Osteocyte (in vitro differentiated cells): ENCODE measurements at places on chromosomes 16 and 17.

DNA sequence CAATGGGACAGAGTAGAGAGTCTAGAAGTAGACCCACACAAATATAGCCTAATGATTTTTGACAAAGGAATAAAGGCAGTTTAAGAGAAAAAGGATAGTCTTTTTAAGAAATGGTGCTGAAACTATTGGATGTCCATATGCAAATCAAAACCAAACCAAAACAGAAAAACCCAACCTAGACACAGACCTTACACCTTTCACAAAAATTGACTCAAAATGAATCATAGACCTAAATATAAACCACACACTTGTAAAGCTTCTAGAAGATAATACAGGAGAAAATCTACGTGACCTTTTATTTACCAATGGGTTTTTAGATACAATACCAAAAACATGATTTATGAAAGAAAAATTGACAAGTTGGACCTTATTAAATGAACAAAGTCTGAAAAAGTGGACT is 66.4 kb upstream of the MPHOSPH6 start:
- H3K36me3 ChIP-seq: no peaks in the 10 kb centered on the region

DNA sequence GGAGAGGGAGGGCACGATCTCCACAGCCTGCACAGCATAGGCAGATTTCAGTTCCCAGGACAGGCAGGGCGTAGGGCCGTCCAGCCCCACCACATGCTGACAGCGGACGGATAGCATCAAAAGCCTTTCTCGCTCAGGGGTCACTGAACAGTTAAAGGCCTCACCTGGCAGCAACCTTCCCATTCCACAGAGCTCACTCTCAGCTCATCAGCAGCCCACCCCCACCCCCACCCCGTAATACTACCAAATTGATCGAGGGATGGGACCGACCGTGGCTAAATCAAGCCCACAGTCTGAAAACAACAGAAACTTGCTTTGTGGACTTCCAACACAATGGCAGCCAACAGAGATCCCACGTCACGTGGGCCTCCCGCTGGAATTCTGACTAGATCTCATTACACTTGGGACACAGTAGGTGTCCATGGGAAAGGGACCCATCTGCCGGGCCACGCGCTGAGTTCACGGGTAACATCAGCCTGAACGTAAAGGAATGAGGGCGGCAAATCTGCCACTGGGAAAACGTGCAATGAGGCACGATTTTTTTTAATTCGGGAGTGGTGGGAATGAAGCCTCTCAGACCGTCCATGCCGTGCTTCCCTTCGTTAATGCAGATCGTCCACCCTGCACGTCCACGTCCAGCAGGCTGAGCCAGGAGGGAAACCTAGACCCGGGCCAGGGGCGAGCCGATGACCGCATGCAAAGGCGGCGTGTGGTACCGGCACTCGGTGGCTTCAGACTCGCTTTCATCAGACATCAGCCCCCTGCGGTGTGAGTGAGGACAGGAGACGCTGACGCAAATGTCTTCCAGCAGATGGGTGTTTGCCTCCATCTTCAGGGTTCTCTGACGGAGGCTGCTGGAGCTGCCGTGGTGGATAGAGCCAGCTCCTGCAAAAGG is 92.1 kb downstream of the TBC1D16 start:
- DNase-seq: no peak
- H3K4me3 ChIP-seq: no peak overlapping the region
- peaks cover 2% of the 10 kb centered on the region for H3K4me1 ChIP-seq
- peaks cover 30% of the 10 kb centered on the region for H3K36me3 ChIP-seq

- H3K27me3 ChIP-seq: no peaks in the 10 kb centered on the region
- H3K27ac ChIP-seq: peak overlapping the region; percentile 89
- peak overlapping the region; percentile 87 for H3K4me3 ChIP-seq
- peak; percentile 83 for DNase-seq
These were observed 471 bp downstream of the PARD6A start for GRCh38 chr16:67661101-67661761.

GRCh38 chr16:53865494-53865863 is 161.5 kb downstream of the FTO start:
- no peaks in the 10 kb centered on the region for H3K27me3 ChIP-seq
- peaks cover 25% of the 10 kb centered on the region for H3K4me1 ChIP-seq
- H3K4me3 ChIP-seq: no peak overlapping the region

DNA sequence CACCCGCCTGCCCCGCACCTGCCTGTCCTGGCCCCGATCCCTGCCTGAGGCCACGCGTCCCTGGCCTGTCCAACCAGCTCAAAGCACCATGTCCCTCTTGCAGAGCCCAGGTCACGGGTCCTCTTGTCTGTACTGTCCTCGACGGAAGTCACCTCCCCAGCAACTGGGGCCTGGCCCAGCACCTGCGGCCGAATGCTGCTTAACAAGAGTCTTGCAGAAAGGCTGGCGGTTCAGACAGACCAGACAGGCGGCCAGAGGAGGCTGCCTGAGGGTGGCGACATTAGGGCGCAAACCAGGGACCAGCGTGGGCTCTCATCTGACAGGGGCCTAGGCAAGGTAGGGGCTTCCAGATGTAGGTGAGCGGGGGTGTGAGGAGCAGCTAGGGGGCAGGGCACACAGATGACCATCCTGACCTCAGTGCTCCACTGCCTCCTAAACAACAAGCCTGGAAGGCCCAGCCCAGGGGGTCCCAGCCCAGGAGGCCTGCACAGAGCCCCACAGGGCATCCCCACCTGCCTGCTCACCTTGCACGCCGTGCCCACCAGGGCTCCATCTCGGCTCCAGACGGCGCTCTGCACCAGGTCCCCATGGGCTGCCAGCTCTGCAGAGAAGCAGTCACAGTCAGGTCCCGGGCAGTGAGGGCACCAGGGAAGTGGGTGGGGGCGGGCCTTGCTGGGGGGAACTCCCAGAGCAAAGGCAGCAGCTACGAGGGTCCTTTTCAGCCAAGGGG is 11.3 kb downstream of the CORO7 start:
- H3K27me3 ChIP-seq: no peaks in the 10 kb centered on the region
- H3K4me1 ChIP-seq: peaks cover 4% of the 10 kb centered on the region
- peaks cover 17% of the 10 kb centered on the region for H3K36me3 ChIP-seq
- DNase-seq: no peak

GRCh38 chr17:40791787-40792436 is 7.8 kb downstream of the KRT28 start:
- peaks cover 54% of the 10 kb centered on the region for H3K27me3 ChIP-seq
- H3K27ac ChIP-seq: no peak overlapping the region
- no peaks in the 10 kb centered on the region for H3K36me3 ChIP-seq
- no peak for DNase-seq
- H3K4me1 ChIP-seq: peaks cover 3% of the 10 kb centered on the region
- H3K4me3 ChIP-seq: no peak overlapping the region

DNA sequence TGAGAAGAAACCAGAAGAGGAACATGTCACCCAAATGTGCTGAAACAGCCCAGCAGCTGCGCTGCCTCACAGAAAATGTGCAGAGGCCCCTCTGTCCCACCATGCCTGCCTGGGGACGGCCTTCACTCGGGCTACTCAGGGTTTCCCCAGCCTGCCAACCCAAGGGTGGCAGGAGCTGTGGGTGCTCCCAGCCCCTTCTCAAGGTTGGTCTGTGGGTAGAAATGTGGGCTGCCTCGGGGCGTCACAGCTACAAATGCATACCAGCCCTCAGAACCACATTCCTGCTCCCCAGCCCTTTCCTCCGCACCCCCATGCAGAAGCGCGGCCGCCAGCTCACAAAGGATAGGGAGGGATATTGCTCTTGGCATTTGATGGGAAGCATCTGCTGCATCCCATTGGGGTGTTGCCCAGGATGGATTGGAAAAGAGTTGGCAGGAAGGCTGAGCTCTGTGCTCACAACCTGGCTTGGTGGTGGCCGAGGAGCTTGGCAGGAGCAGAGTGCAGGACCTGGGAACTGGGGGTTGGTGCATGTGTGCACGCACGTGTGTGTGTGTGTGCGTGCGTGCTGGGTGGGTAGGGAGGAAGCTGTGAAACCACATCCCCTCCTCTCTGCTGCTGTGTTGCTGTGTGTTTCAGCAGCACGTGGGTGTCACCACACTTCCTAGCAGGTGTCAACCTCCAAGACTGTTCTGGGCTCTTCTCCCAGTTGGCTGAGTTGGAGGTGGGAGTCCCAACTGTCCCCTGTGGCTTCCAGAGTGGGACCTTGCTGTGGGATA is 304.4 kb downstream of the SEC14L1 start:
- peaks cover 94% of the 10 kb centered on the region for H3K4me1 ChIP-seq
- peak overlapping the region; percentile 92 for H3K27ac ChIP-seq
- H3K4me3 ChIP-seq: peak overlapping the region; percentile 55
- no peaks in the 10 kb centered on the region for H3K27me3 ChIP-seq
- DNase-seq: no peak

GRCh38 chr17:76336756-76337412 is 16.8 kb downstream of the PRPSAP1 start:
- peak overlapping the region; percentile 19 for H3K27ac ChIP-seq
- H3K36me3 ChIP-seq: peaks cover 20% of the 10 kb centered on the region
- H3K4me3 ChIP-seq: no peak overlapping the region
- peaks cover 24% of the 10 kb centered on the region for H3K4me1 ChIP-seq
